ENCODE measurements at places on chromosomes 3 and 15. TPM values are rescaled to one million over a fixed set of nuclear protein-coding genes. Genes with fewer than 3 reads are reported as not detected.

GRCh38 chr3:147412261-147412916 is 3.2 kb downstream of the ZIC1 start:
- no peak for DNase-seq

GRAMD2A gene
- total RNA-seq = 8.0 TPM

BSN gene
- total RNA-seq = 1.5 TPM

DNA sequence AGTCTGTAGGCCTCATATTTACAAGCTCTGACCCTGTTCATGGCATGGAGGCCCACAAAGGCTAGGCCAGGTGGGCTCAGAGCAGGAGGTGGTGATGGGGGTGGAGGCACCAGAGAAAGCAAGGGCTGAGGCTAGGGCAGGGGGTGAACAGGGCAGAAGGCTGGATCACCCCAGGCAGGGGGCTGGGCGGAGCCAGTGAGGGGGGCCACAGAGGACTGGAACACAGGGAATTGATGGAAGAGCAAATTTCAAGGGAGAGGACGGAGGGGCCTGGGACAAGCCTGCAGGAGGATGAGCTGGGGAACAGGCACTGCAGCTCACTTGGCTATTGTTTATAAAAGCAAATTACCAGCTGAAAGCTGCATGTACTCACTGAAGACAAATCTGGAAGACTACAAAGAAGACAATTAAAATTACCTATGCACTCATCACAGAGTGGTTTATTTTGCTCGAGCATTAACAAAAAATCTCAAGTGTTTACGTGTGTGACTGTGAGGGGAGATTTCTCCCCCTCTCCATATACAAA is 11.0 kb downstream of the TNFAIP8L3 start:
- no peak for DNase-seq

KNG1 gene
- 0.25 TPM for total RNA-seq

IL17RB gene
- 8.3 TPM for total RNA-seq

SIDT1 gene
- total RNA-seq = not detected

DNA sequence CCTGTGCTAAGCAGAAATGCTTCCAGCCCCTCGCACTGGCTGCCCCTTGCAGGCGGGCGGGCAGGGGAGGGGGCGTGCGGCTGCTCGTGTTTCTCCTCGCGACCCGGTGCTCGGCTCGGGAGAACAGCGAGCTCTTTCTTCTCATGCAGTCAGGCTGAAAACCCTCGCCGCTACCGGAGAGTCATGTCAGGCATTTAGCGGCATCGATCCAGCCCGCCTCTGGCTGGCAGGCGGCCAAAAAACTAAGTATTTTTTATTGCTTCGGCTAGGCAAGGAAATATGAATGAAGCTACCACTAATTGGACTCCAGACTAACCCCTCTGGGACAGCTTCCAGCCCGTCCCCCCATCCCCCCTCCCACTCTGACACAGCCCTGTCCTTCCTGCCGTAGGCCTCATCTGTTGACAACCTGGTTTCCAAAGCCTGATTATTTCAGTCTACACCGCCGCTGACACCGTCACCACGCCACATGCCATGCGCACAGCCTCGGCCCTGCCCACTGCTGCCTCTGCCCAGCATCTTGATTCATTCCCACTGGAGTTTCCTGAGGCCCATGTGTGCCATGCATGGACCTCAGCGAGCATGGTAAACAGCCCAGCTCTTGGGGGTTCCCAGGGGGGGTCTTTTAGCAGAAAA is 35.3 kb downstream of the TLE3 start:
- DNase-seq = no peak

FETUB gene
- total RNA-seq = not detected

ISL2 gene
- total RNA-seq = 11.6 TPM

DNA sequence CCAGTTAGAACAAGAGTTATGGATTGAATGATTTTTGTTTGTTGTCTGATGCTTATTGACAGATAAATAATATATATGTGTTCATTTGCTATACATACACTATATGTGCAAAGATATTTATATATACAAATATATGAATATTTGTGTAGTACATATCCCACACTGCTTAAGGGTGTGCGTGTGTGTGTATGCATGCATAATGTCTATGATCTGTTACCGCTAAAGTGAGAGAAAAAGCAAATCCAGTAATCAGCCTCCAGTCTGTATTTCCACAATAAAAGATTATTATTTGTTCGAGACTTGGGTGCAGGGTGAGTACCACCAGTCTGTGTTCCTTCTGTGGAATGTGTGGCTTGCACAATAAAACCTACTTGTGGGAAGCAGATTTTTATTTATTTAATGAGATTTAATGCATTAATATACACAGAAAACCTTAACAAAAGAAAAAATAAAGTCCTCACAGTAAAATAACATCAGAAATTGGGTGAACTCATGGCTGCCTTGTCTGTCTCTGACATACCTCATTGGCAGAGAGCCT is 366.0 kb upstream of the TBL1XR1 start:
- DNase-seq = no peak

GRCh38 chr3:128823631-128824030 is 55.8 kb upstream of the ACAD9 start:
- no peak for DNase-seq
